ENCODE measurements at places on chromosomes 3 and 15.
A peak's percentile ranks its signal among the peaks of the same experiment; 100 is the strongest.

GRCh38 chr3:14126887-14127505 is 2.1 kb downstream of the TMEM43 start:
- DNase-seq = peak; percentile 31

DNA sequence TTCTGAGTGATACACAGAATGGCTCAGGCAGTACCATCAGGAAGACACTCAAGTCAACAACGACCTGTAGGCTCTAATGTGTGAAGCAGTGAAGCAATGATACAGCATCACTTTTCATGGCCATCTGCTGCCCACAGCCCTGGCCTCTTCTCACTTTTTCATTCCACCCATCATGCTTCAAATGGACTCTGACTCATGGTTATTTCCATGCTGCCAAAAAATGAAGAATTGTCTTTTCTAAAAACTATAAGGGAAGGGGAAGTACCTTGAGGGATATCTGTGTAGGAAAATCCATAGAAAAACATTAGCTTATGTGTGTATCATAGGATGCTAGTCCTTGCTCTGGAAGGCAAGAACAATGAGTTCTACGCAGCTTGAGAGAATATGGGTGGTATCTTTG is 11.5 kb downstream of the HGD start:
- DNase-seq = no peak

- no peak for DNase-seq
These were observed 42.1 kb downstream of the GOLGA6A start for GRCh38 chr15:74040109-74040850.

DNA sequence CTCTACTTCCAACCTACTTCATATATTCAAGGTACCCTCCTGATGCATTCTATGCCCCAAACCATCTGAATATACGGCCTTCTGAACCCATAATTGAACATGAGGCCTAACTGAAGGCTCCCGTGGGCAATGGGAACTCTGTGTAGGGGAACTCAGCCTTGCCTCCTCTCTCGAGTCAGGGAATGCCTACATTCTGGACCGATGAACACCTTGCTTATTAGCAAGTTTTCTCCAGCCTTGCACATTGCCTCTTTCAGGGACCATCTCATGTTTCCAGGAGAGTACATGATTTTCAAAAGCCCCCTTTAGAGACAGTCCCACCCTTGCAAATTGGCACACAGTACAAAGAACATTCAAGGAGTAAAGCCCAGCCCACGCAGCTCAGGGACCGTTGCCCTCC is 26.3 kb upstream of the GALNT15 start:
- DNase-seq = no peak

DNA sequence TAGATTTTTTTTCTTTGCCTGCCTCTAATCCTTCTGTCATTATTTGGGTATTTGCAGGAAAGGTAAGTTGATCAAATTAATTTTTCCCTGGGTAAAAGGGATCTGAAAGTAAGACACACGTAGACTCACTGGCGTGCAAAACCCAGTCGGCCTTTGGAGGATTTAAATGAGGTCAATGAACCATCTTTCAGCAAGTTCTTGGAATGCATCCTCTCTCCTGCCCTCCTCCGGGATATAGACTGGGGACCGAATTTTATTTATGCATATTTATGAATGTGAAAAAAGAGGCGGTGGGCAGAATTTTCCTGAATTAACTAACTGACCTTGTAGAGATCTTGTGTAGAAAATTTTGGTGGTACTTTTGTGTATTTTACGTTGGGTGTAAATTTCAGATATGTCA is 2.2 kb downstream of the CADM2 start:
- DNase-seq = no peak

DNA sequence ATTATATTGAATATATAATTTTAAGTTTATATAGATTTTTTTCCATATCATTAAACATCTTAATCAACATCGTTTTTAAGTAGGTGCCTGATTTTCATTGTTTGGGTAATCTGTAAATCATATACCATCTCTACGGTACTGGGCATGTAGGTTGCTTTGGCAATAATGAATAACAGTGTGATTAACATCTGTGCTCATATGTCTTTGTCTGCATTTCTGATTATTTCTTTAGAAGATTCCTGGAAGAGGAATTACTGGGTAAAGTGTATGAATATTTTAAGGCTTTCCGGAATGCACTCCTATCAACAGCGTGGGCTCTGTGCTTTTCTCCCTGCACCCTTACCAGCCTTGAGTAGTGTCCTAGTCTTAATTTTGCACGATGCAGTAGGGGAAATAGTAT is 119.8 kb upstream of the LIPC start:
- DNase-seq = no peak

DNA sequence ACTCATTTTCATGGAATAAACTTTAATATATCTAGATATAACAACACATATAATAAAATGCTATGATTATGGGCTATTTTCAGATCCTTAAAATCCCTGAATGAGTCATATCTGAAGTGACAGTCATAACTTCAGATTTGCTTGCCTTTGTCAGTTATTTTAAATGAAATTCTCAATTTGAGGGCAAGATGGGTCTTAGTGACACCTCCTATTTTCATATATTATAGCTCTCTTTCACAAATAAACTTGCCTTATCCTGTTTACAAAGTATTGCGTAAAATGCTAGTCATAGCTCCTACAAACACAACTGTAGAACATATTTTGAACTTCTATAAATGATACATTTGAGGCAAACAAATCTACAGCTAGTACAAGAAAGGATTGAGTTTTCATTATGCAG is 6.2 kb upstream of the THRB start:
- no peak for DNase-seq

DNA sequence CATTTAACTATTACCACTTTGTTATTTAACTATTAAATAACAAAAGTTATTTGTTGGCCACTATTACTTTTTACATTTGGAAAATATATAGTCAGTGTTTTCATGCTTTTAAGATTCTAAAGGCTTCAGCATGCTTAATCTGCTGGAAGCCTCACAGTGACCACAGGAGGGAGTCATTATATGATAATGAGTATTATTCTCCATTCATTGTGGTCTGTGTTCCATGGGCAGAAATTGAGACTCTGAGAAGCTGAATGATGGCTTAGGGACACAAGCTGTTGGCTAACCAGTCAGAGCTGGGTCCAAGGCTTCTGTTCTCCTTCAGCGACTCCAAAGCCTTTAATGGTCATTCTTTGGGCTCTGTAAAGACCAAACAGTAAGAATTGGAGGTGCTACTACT is 64.7 kb downstream of the BFSP2 start:
- peak; percentile 42 for DNase-seq

GRCh38 chr3:48188266-48189201 is at the start of gene CDC25A:
CDC25A (minus strand) TSS chr3:48188417; CDS start chr3:48187947, 470 bp downstream.
- DNase-seq = peak; percentile 100

DNA sequence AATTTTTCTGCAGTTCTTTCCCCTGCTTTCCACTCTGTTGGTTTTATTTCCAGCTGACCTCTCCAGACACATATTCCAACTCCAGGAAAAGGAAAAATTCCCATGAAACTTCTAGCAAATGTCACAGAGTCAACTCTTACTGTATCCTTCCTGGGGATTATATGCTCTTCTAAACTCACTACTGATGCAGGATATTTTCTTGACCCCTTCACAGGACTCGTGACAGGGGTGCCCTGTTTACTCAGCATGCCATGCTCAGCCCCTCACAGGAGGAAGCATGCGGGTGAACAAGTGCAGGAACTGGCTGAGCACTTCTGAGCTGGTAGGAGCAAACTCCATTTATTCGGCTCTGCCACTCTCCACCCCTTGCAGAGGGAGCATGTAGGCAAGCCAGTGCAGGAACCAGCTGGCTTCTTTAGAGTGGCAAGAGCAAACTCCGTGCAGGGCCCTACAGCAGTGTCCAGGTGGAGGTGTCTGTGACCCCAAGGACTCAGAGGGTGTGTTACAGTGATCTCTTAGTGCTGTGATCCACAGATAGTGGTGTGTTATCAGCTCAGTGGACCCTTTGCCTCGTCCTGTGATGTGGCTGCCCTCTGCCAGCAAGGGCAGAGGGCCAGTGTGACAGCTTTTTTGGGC is 413.6 kb upstream of the GRM7 start:
- DNase-seq = no peak

GRCh38 chr3:188113756-188114155 is 40.2 kb upstream of the LPP start:
- no peak for DNase-seq

DNA sequence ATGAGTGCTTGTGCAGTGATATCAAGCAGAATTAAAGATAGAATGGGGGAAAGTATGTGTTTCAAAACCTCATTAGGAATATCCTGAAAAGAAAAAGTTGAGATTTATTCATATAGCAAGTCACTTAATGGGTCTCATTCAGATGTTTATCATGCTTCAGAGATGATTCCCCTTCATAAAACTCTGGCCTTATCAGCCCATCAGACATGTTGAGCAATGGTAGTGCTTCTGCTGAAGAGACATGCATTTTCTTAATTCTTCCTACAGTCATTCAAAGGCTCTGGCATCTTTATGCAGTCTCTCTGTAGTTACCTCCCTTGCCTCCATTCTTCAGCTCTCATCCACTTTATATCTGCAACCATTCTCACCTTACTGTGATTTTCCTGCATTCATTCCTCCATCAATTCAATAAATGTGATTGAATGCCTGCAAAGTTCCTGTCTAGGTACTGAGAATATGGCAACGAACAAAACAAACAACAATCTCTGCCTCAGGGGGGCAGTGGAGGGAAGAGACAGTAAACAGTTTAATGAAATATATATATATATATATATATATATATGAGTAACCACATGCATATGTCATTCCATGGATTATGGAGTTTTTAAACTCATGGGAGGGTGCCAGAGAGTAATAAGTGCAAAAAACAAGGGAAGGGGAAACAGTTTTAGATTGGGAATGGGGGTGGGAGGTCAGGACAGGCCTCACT is 138.5 kb downstream of the NECTIN3 start:
- peak; percentile 2 for DNase-seq

GRCh38 chr3:24123596-24123995 is 178.5 kb downstream of the NR1D2 start:
- DNase-seq = no peak

- DNase-seq = no peak
These were observed 165.6 kb downstream of the LPP start for GRCh38 chr3:188319569-188319968.

- no peak for DNase-seq
These were observed 86.9 kb upstream of the UBE2E2 start for GRCh38 chr3:23116081-23116837.

DNA sequence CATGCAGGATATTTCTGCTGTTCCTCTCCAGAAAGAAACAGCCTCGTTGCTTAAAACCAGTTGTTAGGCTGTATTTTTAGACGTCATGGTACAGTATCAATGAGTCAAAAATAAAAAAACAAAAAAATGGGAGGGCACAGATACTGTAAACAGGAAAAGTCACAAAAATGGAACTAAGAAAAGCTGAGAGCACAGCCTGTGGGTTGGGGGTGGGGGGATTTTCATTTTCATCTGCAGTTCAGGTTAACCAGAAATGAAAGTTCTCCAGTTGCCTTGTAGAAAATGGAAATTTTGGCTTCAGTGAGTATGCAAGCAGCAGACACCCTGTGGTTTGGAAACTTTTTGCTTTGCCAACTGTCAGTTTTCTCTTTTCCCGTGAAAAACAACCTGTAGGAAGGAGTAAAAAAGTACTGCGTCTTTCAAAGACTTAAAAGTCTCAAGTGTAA is 59.0 kb downstream of the FRMD4B start:
- DNase-seq = no peak

GRCh38 chr3:139473155-139473771 is 3.1 kb downstream of the RBP2 start:
- no peak for DNase-seq

GRCh38 chr15:68821841-68822381 is 1.2 kb upstream of the ANP32A start:
- DNase-seq = peak; percentile 41

DNA sequence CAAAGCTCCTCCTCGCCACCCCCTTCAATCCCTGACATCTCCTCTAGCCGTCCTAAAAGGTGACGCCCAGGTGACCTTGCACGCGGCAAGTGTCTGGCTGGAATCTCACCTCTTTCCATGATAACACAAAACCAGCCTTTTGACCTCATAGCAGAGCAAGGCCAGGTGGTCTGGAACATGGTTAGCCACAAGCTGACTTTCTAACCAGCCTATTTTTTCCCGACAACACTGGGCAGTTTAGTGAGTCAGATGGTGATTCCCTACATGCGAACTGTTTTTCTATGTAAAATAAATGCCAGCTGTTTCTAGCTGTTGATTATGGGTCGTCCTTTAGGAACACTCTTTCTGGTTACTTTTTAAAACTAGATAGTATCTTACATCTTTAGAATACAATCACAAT is 243.0 kb downstream of the CD47 start:
- no peak for DNase-seq

DNA sequence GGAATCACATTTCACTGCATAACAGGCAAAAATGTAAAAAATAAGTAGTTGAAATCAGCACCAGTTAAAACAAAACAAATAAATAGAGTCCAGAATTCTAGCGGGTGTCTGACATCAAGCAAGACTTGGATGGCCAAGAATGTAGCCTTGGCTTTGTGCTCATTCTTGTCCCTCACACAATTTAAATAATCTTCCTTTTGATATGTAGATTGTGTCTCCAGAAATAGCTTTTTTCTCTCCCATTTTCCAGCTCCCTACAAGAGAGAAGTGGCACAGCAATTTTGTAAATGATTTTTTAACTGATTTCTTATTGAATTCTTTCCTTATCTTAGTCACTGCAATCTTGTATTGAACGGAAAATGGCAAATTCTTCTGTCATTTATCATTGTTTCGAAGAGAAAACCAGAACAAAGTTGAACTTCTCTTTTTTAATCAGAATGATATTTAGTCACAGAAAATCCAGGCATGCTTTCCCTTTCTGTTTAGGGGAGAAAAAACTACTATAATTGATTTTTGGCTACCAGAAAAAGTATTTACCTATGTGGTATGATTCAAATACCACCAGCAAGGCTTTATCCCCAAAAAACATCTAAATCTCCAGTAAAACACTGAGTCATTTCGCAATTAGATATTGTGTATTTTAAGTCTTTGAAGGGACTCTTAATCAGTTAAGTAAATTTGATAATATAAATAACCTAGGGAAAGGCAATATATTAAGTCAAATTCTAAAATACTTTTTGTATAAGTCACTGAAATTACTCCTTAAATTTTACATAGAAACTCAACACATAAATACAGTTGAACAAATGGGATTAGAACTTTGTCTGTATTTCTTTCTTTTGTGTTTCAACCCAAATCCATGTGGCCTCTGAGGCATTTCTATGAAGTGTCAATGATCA is 481.7 kb downstream of the GBE1 start:
- no peak for DNase-seq

DNA sequence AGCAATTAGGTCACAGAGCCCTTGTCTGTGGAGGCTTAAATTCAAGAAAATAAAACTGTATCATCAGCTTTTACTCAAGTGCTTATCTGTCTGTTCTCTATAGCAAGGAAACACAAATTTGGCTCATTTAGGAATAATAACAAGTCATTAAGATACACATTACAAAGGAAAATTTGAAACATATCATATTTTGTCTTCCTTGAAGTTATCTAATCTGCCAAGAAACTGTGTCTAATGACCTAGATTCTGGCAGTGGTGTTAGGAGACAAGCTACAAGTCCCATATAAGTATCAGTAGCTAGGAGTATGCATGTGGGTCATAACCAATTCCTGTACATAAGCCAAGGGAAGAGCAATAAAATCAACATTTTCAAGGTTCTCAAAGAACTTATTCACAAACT is 108.2 kb upstream of the SETMAR start:
- no peak for DNase-seq

- no peak for DNase-seq
These were observed 76.2 kb downstream of the CRYGS start for GRCh38 chr3:186467969-186468368.
